ENCODE measurements at places on chromosomes 5 and 9.

DNA sequence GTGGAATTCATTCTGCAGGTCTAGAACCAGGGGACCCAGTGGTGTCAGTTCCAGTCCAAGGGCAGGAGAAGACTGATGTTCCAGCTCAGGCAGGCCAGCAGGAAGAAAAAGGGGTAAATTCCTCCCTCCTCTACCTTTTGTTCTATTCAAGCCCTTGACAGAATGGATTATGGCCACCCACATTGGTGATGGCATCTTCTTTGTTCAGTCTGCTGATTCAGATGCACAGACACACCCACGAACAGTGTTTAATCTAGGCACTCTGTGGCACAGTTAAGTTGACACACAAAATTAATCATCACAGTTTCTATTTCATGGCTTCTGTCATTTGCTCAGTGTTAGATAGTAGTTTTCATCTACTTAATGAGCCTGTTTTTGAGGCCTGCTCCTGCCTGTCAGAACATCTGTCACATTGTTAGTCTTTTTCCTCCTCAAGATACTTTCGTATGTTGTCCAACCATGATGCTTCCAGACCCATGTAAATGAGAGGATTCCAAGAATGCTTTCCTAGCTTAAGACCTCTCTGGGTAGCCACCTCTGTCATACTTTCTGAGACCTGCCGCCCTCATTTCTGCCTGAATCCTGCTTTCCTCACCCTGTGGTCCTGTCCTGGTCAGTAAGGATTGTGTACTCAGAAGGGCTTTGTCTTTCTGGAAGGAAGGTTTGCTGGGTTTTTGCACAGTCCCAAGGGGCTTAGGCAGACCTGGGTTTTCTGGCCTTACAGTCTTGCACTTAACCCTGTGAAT is 72.5 kb downstream of the SPIN1 start:
- no peak for DNase-seq

GRCh38 chr9:121198512-121199042 is 3.1 kb downstream of the RAB14 start:
- no peak for DNase-seq

- no peak for DNase-seq
Observed at GRCh38 chr9:134475011-134475790, 148.9 kb downstream of the RXRA start.

DNA sequence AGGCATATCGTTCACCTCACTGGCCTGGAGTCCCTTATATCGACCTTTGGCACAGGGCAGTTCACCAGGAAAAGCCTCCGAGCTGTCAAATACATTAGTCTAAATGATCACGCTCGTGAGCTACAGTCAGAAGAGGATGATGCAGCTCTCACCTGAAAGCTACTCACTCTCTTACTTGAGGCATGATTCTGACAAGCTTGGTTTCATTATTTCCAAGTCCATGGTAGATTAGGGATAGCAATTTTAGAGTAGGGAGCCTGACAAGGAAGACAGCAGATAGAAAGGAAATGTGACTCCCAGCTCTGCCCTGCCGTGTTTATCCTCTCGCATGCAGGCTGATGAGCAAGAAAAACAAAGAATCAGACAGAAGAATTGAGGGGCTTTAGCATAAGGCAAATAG is 98.0 kb upstream of the MAP1B start:
- DNase-seq: no peak

DNA sequence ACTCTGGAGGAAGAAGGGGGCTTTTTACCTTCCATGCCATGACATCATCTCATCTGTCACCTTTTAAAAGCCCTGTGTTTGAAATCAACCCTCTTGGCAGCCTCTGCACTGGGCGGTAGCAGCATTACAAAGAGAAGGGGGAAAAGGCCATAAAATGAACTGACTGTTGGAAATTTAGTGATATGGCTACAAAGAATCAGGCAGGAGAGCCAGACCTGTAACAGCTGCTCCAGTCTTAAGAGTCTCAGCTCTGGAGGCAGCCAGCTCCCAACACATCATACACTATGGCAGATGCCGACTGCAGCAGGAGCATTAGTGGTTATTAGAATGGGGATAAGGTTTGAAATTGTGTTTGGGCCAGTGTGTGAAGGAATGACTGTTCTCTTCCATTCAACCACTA is 257.5 kb downstream of the DMAC1 start:
- no peak for DNase-seq

DNA sequence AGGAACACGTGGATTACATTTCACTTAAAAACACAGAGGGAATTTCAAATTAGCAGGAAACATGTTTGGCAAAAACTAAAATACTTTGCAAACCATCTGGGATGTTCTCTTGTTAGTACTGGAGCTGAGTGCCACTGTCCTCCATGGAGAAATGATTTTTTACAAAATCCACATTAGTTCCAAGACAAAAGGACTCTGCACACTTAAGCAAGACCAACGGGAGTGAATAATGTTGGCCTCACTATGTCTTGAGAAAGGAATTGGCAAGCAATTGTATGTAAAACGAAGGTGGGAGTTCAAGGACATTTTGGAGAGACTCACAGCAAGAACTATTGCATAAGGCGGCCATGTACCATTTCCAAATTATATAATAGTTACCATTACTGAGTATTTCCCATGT is 547.5 kb downstream of the EBF1 start:
- no peak for DNase-seq

DNA sequence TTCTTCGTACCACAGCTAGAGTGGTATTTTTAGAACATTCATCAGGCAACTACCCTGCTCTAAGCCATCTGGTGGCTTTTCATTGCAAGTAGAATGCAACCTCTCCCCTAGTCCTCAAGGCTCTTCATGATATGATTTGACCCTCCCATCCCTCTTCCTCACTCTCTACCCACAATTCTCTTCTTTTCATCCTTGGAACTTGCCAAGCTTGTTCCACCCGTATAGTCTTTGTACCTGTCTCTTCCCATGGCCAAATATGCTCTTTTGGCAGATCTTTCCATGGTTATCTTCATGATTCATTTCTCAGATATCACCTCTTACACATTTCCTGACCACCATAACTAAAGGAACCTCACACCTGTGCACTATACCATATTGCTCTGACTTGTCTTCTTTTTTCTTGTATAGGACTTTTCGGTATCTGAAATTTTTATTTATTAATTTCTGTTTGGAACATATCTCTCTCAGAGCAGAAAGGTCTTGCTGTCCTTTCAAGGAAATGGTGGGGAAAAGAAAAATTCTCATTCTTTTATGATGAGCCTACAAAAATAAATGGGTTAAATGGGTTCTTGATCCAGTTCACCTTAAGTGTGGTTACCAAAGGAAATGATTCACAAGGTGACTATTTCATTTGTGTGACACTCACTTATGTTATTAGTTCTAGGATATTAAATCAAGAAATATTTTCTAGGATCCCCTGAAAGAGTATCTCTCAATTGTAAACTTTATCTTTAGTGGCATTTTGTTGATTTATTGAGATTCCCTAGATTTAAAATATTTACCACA is 3.7 kb upstream of the CD274 start:
- no peak for DNase-seq

DNA sequence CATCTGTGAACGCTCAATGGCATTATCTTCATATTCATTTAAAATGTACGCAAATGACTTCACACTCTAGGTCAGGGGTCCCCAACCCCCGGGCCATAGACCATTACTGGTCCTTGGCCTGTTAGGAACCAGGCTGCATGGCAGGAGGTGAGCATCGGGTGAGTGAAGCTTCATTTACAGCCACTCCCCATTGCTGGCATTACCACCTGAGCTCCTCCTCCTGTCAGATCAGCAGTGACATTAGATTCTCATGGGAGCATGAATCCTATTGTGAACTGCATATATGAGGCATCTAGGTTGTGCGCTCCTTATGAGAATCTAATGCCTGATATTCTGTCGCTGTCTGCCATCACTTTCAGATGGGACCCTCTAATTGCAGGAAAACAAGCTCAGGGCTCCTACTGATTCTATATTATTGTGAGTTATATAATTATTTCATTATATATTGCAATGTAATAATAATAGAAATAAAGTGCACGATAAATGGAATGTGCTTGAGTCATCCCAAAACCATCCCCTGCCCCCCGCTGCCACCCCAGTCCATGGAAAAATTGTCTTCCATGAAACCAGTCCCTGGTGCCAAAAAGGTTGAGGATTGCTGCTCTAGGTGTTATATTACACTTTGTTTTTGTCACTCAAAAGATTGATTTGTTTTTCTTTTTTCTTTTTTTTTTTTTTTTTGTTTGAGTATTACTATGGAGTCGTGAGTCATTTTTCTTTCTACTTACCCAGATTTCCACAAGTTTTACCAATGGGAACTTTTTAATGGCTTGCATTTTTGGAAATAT is 127.2 kb downstream of the DOCK8 start:
- DNase-seq: no peak

- no peak for DNase-seq
Observed at GRCh38 chr9:98430535-98431292, 175.3 kb upstream of the TBC1D2 start.

GRCh38 chr9:36985769-36986467 is 48.1 kb downstream of the PAX5 start:
- no peak for DNase-seq

DNA sequence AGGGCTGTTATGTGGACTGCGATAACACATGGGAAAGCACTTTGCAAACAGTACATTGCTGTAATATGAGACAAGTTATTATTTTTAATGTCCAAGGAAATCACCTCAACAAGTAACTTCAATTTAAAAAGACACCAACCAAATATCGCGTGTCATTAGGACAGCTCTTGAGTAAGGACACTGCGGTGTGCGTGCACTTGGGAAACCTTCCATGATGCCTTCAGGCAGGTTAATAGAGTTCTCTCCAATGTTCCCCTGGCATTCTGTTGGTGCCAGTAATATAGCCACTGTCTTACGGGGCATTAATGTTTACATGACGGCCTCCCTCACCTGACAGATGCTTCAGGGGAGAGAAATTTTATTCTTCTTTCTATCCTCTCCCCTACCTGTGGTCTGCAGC is 42.9 kb downstream of the TTLL11 start:
- no peak for DNase-seq

Measured in stimulated activated CD8-positive, alpha-beta memory T cell treated with anti-CD3 and anti-CD28 coated beads, Interleukin-2, amount 100 ng/mL, for 1 hour (primary cell).